Skeletal muscle cell (primary cell): ENCODE measurements at places on chromosomes 13 and 19.
A peak's percentile ranks its signal among the peaks of the same experiment; 100 is the strongest.

DNA sequence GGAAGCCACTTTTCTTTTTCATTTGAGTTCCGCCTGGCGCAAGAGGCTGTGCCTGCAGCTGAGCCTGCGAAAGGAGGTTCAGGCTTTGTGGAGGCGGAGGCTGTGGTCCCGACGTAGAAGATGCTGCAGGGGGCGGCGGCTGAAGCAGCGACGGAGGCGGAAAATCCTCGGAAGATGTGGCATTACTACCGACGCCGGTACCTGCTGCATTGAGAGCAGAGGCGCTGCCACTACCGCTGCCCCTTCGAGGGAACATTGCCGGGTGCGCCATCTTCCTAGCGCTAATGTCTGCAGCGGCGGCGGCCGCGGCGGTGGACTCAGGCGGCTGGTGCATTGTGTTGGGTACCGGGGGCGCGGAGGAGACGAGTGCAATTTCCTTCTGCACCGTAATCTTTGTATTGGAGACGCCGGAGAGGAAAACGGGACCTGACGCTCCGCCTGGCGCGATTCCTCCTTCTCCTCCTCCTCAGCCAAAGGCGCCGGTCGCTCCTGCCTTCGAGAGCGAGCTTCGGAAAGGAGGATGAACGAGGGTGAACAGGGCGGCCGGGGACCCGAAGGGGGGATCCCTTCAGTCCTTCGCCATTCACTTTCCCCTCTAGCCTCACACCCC, at the start of gene TSC22D1:
Gene TSC22D1, minus strand, starts transcription at position 590 of the 610 bp plus-strand sequence. Its CDS starts 256 bp downstream, at position 334.
- peak; percentile 12 for DNase-seq

- DNase-seq: no peak
Observed at GRCh38 chr13:93477238-93477637, 250.6 kb downstream of the GPC6 start.

GRCh38 chr13:35648201-35648600, 171.7 kb upstream of the MAB21L1 start:
- peak; percentile 12 for DNase-seq

DNA sequence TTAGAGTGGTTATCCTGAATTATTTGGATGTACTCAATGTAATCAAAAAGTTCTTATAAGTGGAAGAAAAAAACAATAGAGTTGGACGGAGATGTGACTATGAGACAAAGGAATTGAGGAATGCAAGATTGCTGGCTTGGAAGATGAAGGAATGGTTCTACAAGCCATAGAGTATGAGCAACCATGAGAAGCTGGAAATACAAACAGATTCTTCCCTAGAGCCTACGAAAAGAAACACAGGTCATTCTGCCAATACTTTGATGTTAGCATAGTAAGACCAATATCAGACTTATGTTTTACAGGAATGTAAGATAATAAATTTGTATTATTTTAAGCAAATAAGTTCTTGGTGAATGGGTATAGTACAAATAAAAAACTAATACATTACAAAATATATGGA, 249.2 kb downstream of the DIAPH3 start:
- DNase-seq: peak; percentile 20

DNA sequence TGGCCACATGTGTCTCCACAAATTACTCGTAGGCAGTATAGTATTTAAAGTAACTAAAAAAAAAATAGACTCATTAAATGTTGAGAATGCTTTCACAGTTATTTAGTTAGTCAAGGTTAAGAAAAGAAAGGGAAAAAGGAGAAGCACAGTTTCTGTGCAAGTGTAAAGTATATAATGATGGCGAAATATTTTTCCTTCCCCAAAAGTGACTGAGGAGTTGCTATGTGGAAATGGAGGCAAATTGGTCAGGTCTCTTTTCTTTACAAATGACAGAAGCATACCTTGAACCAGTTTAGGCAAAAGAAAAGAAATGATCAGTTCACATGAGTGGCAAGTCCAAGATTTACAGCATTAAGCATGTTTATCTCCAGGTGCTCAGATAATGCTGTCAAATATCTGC, 18.0 kb downstream of the CSNK1A1L start:
- DNase-seq: no peak

GRCh38 chr13:40582531-40582930, 83.9 kb downstream of the FOXO1 start:
- no peak for DNase-seq

DNA sequence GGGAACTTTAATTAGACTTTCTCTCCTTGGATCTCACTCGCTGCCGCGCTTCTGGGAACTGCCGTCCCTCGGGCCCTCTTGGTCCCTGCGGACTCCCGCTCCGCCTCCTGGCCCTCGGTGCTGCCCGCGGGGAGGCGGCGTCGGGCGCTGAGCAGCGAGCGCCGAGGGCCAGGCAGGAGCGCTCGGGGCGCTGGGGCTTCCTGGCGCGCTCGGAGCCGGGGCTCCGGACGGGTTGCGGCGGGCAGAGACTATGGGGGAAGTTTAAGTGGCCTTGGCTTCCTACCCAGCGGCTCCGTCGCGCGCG, 704 bp downstream of the CHST8 start:
- DNase-seq: no peak

GRCh38 chr19:1673645-1674292, 21.4 kb upstream of the TCF3 start:
- no peak for DNase-seq

GRCh38 chr13:34577051-34577450, 365.0 kb upstream of the NBEA start:
- DNase-seq: no peak

GRCh38 chr13:46529216-46529919, 23.6 kb upstream of the LRCH1 start:
- no peak for DNase-seq

- DNase-seq: no peak
Observed at GRCh38 chr19:2765376-2765775, 17.7 kb downstream of the SGTA start.
